ENCODE measurements at places on chromosomes 12 and 14. TPM values are rescaled to one million over a fixed set of nuclear protein-coding genes. Genes with fewer than 3 reads are reported as not detected.
A peak's percentile ranks its signal among the peaks of the same experiment; 100 is the strongest.

Gene RPGRIP1
- 0.26 TPM for total RNA-seq

Gene DIP2B
- total RNA-seq, result 12.8 TPM

Gene DPF3
- total RNA-seq, result 18.9 TPM

Gene ENDOU
- total RNA-seq, result 0.68 TPM

Gene HOXC10
- not detected for total RNA-seq

Gene PPP1CC
- 174 TPM for total RNA-seq

Gene GLIPR1
- total RNA-seq, result 28.8 TPM

Gene STON2
- 8.5 TPM for total RNA-seq

GRCh38 chr12:72296389-72296788 lies 24.2 kb downstream of the TRHDE start:
- DNase-seq, result no peak

GRCh38 chr12:82474181-82474797 lies 116.0 kb downstream of the METTL25 start:
- DNase-seq, result no peak

DNA sequence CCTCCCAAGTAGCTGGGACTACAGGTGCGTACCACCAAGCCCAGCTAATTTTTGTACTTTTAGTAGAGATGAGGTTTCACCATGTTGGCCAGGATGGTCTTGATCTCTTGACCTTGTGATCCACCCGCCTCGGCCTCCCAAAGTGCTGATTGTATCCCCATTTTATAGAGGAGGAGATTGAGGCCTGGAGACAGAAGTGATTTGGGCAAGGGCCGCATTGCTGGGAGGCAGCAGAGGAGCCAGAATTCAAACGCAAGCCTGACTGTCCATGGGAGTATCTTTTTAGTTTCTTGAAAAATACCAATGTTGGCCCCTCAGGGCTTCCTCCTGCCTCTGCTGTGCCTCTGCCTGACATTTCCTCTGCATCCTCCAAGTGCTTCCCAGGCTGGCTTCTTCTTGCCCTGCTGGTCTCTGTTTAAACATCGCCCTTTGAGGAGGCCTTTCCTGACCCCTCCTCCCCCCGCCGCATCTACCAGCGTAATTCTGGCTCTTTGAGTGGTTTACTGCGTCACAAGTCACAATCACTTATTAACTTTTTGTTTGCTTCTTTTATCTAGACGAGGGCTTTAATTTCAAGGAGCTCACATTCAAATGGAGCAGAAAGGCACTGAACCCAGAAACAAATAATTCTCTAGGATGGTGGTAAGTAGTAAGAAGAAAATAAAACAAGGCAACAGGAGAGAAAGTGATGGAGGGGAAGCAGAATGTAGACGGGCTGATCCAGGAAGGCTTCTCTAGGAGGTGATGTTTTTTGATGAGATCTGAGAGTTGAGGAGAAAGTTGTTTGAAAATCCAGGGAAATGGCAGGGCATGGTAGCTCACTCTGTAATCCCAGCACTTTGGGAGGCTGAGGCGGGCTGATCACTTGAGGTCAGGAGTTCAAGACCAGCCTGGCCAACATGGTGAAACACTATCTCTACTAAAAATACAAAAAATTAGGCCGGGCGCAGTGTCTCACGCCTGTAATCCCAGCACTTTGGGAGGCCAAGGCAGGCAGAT lies 91.0 kb upstream of the MED13L start:
- DNase-seq, result no peak

GRCh38 chr14:85428926-85429325 lies 101.0 kb upstream of the FLRT2 start:
- no peak for DNase-seq

DNA sequence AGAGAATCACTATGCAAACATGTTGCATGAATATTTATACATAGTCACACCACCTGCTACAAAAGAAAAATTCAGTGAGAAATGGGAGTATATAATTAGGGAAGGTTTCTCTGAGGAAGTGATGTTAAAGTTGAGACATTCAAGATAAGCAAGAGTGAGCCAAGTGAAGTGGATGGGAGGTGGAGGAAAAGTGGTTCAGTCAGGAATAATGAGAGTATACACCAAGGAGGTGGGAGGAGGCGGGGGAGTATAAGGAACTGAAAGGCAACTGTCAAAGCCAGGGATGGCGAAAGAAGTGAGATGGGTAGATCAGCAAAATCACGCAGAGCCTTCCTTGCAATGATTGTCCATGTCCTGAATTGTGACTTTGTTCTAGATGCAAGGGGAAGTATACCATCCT lies 33.7 kb downstream of the PRKD1 start:
- DNase-seq, result no peak

GRCh38 chr14:50020799-50021198 lies 95.6 kb downstream of the VCPKMT start:
- DNase-seq, result no peak

- DNase-seq, result peak; percentile 56
Observed at GRCh38 chr14:35403114-35403602, 1.4 kb downstream of the NFKBIA start.

- DNase-seq, result no peak
Observed at GRCh38 chr12:92208613-92209121, 63.0 kb upstream of the BTG1 start.

- DNase-seq, result no peak
Observed at GRCh38 chr12:62689042-62689839, 222.6 kb downstream of the MON2 start.

DNA sequence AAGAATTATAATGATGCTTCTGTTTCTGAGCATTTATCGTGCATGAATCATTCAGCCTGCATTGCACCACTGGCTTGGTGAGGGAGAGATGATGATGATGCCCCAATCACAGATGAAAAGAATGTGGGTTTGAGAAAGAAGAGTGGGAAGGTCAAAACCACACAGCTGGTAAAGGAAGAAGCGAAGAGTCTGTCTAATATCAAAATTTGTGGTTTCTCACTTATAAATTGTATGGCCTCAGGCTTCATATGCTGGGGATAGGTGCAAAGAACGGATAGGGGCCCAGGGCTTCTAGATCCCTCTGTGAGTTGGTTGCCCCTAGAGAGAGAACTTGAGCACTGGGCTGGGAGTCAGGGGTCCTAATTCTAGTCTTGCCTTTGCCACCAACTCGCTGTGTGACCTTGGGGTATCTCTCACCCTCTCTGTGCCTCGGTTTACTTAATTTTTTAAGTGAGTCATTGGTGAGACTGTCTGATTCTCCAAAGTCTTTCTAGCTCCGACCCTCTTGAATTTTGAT lies 2.2 kb downstream of the OASL start:
- DNase-seq, result no peak

- DNase-seq, result no peak
Observed at GRCh38 chr14:103385929-103386712, 906 bp downstream of the MARK3 start.

Measured in left cardiac atrium (tissue), 4 donors.